GM03348 (cell line): ENCODE measurements at places on chromosomes 1 and 21.

GRCh38 chr1:59199719-59200376 is 97.0 kb upstream of the FGGY start:
- DNase-seq, result no peak

- DNase-seq, result no peak
These were observed 69.4 kb downstream of the PUM1 start for GRCh38 chr1:30995990-30996612.

- no peak for DNase-seq
These were observed 45.1 kb downstream of the TRPM2 start for GRCh38 chr21:44398499-44398898.

- no peak for DNase-seq
These were observed 170.5 kb downstream of the APP start for GRCh38 chr21:25999921-26000582.

DNA sequence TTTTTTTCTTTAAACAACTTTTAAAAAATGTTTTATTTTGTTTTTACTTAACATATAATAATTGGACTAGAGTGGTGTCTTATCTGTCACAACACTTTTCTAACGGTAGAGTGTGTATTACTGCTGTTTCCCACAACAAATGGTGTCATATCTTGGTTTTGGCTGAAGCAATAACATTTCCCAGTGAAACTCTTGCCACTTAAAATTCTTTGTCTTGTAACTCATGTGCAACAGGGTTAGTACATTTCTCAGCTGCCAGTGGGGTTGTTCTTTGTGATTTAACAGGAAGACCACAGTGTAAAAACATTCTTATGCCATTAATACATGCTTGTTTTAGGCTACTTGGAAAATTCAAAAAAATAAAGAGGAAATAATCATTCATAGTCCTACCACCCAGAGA is 43.5 kb downstream of the ALPL start:
- DNase-seq, result peak; percentile 86

DNA sequence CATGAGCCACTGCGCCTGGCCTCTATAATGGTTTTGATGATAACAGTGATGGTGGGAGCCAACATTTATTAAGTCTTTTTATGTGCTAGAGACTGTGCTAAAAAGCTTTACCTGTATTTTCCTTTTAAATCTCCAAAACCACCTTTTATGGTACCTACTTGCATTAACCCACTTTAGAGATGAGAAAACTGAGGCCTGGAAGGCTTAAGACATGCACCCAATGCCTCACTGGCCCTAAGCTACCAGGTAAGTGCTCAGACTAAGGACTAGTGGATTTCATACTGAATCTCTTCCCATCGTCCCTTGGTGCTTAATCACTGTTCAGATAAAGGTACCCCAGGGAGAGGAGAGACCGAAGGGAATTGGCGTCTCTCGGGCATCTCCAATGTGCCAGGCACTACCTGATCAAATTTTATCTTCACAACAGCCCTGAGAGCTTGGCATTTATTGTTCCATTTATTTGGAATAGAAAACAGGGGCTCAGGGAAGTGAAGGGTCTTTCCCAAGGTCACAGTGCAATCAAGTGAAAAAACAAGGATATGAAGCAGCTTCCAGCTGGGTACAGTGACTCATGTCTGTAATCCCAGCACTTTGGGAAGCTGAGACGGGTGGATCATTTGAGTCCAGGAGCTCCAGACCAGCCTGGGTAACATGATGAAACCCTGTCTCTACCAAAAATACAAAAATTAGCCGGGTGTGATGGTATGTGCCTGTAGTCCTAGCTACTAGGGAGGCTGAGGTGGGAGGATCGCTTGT is 84.2 kb downstream of the LACTBL1 start:
- no peak for DNase-seq

GRCh38 chr1:77016386-77016985 is 149.2 kb downstream of the ST6GALNAC5 start:
- no peak for DNase-seq

DNA sequence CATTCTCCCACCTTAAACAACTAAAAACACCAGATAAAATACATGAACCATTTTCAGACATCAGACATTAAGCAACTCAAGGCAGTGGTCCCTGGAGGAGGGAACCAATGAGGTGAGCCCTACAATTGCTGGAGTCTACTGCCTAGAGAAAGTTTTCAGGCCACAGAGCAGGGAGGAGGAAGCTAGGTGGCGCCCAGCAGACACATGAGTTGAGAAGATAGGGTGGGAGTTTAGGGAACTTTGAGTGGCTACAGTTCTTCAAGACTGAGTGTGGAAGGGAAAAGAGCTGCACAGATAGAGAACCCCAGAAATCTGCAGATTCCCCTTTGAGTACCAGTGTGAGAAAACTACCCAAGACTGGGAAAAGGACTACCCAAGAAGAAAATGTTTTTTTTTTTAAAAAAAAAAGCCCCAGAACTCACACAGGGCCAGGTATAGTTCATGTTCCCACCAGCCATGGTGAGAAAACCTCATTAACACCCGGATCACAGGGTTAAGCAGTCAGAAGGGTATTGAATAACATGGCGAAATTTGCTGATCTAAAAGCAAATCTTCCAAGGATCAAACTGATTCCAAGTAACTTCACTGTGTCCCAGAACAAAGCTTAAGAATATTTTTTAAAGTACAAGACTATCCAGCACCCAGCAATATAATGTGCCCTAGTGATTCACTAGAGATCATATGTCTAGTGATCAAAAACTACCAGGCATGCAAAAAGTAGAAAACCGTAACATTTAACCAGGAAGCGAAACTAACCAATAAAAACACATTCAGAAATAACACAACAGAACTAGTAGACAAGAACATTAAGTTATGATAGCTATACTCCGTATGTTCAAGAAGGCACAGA is 12.0 kb downstream of the ALDH9A1 start:
- no peak for DNase-seq

- no peak for DNase-seq
These were observed 497.5 kb downstream of the RWDD3 start for GRCh38 chr1:95731466-95731865.

GRCh38 chr1:42127767-42128166 is 25.4 kb upstream of the GUCA2B start:
- no peak for DNase-seq

GRCh38 chr1:241401156-241401555 is 44.2 kb upstream of the RGS7 start:
- DNase-seq, result no peak

- DNase-seq, result no peak
These were observed 7.1 kb downstream of the PUSL1 start for GRCh38 chr1:1315435-1315954.

DNA sequence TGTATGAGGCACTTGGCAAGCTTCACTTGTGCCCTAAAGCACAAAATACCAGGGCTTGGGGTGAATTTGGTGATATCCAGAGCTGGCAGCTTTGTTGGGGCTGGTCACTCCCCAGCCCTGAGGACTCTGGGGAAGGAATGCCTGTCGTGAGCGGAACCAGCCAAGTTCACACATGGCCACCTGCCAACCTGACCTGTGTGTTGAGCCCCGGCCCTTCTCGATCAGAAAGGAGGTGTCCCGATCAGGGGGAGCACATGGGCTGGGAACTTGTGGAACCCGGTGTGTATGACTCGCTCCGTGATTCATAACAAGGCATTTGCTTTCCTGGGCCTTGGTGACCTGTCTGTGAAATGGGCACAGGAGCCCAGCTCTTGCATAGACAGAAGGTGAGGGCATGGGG is 43.1 kb downstream of the AGPAT3 start:
- no peak for DNase-seq

- peak; percentile 68 for DNase-seq
These were observed 10.2 kb upstream of the GNL2 start for GRCh38 chr1:37605806-37606474.

DNA sequence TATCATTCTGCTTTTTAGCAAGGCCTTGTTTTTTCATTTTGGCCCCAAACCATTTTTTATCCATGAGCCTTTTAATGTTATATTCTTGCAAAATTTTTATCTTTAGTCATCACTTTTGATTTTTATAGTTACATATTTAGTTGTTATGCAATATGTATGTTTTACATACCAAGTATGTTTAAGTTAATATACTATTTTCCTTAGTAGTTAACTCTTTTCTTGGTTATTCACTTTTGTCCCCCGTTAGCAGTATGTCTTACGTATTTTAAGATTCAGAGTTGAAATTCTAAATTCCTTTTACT is 44.5 kb downstream of the MAGI3 start:
- no peak for DNase-seq

DNA sequence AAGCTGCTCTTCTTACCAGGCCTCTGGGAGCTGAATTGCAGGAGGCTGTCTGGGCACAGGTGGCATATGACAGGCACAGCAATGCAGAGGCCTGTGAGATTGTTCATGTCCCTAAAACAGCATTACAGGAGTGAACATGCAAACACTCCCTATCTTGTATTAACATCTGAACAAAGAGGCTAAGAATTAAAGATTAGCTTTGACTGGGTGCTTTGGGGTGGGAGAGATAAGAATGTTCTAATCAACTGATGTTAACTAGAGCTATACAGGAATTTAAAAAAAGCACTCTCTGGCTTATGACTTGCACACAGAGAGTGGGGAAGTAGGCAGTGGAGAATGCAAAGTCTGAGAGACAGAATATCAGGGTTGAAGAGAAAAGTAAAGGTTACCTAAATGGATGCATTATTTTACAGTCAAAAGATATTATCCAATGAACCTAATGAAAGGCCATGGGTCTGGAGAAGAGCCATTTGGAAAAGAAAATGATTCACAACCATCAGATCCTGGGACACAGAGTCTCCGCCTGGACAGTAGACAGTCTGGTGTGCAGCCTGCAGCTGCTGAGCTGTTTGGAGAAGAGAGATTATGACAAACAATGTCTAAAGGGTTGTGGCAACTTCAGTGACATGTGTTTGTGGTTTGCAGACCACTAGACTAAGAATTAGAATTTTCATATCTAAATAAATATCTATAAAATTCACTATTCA is 20.2 kb downstream of the DPT start:
- DNase-seq, result peak; percentile 77
